ENCODE measurements at places on chromosomes 6 and 20.

GRCh38 chr20:13991311-13991710 is 897 bp upstream of the SEL1L2 start:
- no peak for DNase-seq

- no peak for DNase-seq
Measured at GRCh38 chr6:151669208-151669560, 138.3 kb upstream of the ESR1 start.

DNA sequence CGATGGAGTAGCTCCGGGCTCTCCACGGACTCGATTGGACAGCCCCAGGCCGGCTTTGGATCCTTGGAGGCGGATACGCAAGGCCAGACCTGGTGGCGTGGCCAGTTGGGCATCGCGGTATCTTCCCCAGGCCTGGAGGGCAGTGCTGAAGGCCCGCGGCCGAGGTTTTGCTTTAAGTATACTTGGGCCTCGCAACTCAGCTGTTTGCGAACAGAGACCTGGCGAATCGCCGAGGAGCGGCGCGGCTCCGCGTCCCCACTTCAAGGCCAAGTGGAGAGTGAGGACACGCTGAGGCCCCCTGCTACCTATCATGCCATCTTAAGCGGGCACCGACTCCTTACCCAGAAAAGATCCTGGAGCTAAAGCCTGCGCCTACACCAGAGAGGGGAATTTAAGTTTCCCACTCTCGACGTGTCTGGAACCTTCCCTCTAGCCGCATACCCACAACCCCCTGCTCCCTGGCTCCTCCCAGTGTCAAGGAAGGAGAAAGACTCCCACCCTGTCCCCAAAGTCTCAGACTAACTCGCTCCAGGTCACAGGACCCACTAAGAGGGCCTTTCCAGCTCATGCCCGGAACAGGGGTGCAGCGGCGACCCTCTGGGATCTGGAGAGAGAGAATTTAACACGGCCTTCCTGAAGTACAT is 4.1 kb downstream of the LINC00237 start:
- DNase-seq = no peak

GRCh38 chr6:136117081-136117480 is 133.0 kb downstream of the MTFR2 start:
- DNase-seq = no peak

DNA sequence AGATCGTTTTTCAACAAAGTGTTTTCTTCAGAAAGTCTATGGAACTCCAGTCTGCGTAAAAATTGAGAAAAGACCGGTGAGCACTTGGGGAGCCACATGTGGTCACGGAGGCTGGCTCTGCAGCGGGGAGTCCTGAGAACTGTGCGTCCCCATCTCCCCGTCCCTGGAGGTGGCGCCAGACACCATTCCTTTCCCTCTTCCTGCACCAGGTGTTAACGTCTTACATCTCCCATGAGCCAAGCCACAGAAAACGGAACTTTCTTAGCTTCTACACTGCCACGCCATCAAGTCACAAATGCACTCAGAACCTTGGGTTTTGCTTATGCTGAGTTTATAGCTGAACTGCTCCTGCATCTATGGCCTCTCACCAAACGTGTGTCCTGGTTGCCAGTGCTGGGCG is 62.6 kb downstream of the GINS1 start:
- DNase-seq = peak; percentile 52

DNA sequence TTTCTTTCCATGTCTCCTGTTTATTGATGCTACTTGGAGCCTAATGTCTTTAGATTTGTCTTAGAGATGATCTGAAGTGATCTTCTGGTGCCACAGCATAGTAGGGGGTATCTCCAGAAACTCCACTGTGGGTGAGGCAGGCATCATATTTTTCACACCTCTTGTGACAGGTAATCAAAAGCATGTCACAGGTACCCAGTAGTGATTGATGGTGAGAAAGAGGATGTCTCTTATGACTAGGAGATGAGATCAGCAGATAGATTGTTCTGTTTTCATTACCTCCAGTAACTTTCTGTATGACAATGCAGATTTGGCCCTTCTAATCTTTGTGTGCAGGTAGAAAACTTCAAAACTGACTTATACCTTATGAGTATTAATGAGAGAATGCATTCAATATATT is 13.5 kb downstream of the NCOA7 start:
- no peak for DNase-seq

DNA sequence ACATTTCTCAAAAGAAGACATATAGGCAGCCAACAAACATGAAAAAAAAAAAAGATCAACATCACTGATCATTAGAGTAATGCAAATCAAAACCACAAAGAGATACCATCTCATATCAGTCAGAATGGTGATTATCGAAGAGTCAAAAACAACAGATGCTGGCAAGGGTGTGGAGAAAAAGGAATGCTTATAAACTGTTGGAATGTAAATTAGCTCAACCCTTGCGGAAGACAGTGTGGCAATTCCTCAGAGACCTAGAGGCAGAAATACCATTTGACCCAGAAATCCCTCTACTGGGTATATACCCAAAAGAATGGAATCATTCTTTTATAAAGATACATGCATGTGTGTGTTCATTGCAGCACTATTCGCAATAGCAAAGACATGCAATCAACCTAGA is 303.8 kb upstream of the THEMIS start:
- DNase-seq = no peak

- DNase-seq = no peak
Measured at GRCh38 chr20:40320517-40321011, 368.5 kb downstream of the MAFB start.

DNA sequence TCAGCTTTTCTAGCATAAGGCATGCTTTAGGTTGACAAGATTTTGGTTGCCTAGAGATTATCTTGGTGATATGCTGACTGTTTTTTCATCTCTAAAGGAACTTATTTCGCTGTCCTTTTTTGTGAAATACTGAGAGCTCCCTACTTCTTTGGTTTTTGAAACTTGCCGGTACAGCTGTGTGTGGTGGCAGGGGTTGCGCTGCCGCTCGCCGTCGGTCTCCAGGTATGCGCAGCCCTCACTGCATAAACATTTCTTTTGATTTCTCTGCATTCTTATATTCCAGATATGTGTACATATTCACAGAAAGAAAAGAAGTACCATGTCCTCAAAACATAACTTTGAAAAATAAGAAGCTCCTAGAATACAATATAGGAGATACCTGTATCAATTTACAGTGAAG is 106.4 kb upstream of the SYNDIG1 start:
- DNase-seq = no peak

DNA sequence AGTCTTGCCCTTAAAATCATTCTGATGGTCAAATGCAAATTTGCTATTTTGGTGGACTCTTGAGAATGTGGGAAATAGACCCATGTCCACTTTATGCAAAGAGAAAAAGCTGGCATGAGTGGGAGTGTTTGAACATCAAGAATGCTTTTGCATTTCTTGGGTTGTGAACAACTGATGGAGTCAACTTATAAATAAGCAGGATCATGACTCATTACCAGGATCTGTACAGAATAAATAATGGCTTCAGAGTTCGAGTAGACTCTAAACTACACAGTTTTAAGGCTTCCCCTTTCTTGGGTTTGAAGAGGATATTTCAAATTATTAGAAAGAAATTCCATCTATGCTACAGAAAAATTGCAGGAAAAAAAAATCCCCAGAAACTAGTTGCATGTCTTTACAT is 195.5 kb downstream of the EYA4 start:
- no peak for DNase-seq

DNA sequence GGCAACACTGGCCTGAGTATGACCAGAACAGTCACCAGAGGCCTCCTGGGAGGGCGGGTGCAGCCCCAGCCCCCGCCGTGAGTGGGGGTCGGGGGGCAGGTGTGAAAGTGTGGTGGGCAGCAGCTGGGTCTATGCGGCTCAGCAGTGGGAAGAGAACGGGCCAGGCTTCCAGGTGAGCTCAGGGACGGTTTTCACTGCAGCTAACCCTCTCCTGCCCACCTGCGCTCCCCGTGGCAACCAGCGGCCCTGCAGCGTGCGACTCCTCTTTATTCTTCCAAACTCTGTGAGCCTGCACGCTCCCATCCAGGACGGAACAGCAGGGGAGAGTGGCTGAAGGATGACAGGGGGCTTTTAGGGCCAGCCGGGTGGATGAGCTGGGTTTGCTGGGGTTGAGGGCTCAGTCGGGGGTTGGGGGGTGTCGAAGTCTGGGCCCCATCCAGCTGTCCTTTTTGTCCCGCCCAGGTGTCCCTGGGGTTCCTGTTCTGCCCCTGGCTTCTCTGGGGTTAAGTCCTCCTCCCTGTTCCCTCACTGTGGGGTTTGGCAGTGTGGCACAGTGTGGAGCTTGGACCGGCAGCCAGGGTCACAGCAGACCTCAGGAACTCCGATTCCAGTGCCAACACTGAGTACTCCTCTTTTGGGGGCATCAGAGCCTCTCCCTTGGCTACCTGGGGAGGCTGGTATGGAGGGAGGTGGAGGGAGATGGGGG is 859 bp upstream of the BIRC7 start:
- DNase-seq = no peak

- no peak for DNase-seq
Measured at GRCh38 chr20:52426856-52427255, 235.3 kb upstream of the ZFP64 start.

DNA sequence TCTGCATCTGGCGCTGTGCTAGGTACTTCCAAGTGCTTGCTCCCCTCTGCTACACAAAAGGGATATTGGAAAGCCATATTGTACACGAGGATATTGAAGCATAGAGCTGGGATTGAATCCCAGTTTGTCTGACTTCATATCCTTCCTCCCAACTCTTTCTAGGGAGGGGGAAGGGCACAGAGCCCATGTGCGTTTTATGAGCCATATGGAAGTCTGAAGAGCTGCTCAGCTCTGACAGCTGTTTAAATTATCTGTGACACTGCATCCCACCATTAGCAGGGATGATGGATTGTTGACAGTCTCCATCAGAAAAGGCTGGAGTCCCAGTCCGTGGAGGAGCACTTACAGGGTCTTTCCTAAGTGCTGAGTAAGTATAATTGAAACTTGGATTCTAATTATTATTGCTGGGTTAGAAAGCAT is 18.4 kb downstream of the TIAM2 start:
- no peak for DNase-seq

DNA sequence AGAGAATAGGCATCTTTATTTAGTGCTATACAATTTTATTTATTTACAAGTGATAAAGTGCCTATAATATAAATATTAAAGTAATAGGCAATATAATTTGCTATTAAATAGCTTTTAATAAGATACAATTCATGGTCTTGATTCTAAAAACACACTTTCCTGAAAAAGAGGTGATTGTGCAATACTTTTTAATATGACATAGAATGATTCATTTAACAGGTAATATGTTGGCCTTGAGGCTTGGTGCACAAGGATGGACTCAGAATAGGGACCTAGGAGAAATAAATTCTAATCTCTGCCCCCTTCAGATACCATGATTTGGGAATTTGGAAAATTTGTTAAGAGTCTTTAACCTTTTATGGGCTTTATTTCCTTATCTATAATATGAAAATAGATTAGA is 149.9 kb upstream of the FUT9 start:
- DNase-seq = no peak

- no peak for DNase-seq
Measured at GRCh38 chr20:3276680-3277015, 37.7 kb upstream of the SLC4A11 start.

DNA sequence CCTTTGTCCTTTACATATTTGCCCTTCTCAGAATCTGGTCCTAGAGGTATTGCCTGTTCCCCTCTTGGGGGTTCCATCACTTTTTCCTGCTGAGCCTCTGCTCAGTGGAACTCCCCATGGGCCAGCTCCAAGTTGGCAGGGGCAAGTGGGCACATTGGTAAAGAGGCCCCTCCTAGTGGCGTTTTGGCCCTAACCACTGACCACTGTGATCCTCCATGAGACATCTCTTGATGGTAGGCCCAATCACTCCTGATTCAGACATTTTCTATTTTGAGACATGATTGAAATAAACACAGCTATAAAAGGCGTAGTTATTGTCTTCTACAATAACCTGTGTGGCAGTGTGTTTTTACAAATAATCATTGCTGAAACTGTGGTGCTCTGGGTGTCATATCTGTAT is 83.0 kb downstream of the RREB1 start:
- no peak for DNase-seq

GRCh38 chr6:163401039-163401885 is 13.3 kb upstream of the QKI start:
- DNase-seq = no peak

DNA sequence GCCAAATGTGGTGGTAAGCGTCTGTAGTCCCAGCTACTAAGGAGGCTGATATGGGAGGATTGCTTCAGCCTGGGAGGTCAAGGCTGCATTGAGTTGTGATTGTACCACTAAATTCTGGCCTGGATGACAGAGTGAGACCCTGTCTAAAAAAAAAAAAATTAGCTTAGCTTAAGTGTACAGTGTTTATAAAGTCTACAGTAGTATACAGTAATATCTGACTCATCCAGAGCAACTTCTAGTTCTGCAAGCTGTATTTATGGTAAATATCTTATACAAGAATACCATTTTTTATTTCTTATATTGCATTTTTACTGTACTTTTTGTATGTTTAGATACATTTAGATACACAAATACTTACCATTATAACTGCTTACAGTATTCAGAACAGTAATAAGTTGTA is 58.1 kb downstream of the UQCC1 start:
- DNase-seq = no peak

DNA sequence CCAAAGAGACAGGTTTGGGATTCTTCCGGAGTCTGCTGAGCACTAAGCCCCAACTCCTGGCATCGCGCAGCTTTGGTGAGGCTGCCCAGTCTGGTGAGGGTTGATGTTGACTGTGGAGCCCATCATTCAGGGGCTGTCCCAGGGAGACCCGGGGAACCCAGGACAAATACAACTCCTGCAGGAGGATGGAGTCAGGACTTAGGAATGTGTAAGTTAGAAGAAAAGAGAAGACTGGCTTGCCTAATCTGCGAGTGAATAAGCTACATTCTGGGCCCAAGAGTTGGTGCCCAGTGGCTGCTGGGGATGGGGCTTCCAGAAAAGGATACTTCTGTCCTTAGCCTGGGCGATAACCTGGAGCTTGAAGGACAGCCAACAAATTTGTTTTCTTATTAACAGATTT is 47.9 kb downstream of the STK35 start:
- no peak for DNase-seq

DNA sequence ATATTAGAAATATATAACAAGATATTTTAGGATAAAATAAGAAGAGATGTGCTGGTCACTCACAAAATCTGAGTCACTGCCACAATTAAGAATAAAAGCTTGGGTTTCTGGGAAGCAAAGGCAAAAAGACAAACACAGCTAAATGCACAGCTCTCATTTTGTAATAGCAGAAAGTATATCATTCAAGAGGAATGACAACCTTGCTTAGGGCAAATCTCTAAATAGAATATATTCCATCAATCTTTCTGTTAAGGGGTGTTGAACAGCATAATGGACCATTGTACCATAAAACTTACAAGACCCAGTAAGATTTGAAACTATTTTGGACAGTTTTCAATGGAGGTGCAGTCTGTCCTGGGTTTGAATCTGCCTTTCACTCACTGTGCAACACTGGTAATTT is 464.9 kb upstream of the SOX4 start:
- DNase-seq = no peak

DNA sequence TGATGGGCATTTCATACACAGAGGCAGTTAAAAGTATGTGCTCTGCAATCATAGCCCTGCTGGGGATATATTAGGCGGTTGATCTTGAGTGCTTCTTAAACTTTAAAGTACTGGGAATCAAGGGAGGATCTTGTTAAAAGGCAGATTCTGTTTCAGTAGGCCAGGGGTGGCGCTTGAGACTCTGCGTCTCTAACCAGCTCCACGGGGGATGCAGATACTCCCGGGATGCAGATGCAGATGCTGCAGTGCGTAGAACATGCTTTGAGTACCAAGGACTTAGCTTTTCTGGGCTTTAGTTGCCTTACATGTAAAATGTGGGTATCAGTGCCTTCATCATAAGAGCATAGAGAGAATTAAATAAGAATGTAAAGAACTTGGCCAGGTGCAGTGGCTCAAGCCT is 44.4 kb upstream of the ENPP5 start:
- DNase-seq = no peak

Data from GM12891 (cell line).